T-helper 2 cell treated with Interferon-gamma antibody and Interleukin-4, amounts not matched to agents 5 μg/mL and 100 μg/mL, for 36 hours (primary cell): ENCODE measurements at places on chromosomes 7 and 10.
A peak's percentile ranks its signal among the peaks of the same experiment; 100 is the strongest.

DNA sequence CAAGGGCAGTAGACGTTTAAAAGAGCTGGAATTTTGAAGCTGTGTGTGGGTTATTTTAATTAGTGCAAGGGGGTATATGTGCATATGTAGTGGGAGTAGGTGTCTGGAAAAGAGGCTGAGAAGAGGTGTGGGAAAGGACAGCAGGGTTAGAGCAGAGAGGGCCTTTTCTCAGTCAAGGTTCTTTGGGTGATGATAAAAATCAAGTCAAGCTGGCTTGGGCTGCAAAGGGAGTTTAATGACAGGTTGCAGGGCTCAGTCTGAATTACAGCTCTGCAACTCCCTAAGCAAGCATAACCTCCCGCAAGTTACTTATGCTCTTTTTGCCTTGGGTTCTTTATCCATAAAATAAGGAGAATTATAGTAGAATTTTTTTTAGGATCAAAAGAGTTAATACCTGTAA, 83.5 kb downstream of the RELN start:
- DNase-seq = no peak

- no peak for DNase-seq
These were observed 298.5 kb downstream of the NEBL start for GRCh38 chr10:20598590-20598989.

- DNase-seq = peak; percentile 84
These were observed at the start of gene INTS15 for GRCh38 chr7:6589829-6590644. Gene INTS15 (plus strand): TSS chr7:6590021. CDS start chr7:6590284, 263 bp downstream.

DNA sequence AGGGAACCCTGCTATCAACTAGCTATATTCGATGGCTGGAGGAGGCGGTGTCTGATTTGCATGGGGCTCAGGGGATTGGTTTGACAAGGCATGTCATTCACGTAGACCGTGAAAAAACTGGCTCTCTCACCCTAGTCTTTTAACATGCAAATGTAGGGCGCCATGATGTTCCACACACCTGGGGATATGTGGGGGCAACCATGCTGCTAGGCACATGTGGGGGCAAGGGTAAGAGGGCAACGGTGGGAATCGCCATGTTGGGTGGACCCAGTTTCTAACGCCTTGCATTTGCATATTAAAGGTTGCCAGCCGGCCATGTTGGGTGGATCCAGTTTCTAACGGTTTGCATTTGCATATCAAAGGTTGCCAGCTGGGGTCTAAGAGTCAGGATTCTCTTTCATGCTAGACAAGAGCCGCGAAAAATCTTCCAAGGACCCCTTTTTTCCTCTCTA, 419.2 kb upstream of the NFE2L3 start:
- DNase-seq = no peak

DNA sequence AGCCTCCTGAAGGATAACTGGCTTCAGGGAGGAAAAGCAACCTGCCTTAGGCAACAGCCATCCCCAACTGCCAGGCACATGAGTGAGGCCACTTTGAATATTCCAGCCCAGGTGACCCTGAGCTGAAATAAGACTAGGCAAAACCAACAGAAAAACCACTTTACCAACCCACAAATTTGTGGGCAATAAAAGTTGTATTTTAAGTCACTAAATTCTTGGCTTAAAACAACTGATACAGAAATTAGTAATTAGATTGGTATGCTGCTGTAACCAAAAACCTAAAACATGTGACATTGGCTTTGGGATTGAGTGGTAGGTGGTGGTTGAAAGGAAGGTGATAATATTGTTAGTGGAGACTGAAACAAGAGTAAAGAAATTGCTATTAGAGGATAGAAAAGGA, 39.9 kb downstream of the ABCB4 start:
- DNase-seq = no peak

- DNase-seq = no peak
These were observed 20.2 kb upstream of the ASL start for GRCh38 chr7:66055321-66055956.

DNA sequence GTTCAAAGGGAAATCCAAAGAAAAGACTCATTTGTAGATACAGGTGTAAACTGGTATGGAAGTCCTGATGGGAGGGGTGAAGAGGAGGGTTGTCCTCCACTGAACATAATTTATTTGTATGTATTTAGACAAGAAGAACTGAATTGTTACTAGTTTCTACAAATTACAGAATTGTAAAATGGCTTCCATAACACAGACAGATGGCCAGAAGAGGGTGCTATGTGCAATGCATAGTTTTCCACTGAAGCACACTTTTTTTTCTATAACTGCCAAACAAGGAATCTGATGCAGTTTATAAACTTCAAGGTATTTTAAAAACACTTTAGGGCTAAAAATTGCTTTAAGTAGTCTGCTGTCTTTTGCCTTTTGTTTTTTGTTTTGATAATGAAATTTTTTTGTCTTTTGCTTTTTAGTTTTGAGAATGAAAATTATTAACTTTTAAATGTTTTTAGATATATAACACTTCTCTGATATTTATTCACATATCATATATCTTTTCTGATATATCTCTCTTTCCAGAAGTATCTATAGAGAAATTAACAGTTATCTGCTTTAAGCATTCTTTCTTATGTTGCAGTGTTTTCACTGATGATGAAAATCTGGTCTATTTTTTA, 58.5 kb downstream of the PHYHIPL start:
- DNase-seq = no peak

- DNase-seq = no peak
These were observed 328.4 kb upstream of the AOAH start for GRCh38 chr7:37052705-37053104.

- DNase-seq = peak; percentile 72
These were observed 348.1 kb downstream of the GATA3 start for GRCh38 chr10:8402576-8402975.

DNA sequence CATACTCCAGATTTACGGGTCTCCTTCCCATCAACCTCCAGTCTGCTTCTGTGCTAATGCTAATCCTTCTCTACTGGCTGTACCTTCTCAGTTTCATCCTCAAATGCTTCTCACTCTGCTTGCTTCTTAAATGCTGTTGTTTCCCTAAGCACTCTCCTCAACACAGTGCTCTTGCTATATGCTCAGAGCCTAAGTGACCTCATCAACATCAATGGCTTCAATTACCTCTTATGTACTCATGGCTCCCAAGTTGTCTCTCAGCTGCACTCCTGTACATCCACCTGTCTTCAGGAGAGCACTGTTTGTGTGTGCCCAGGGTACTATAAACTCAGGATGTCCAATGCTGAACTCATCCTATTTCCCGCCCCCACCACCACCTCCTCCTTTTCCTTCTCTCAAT, 22.5 kb downstream of the ELAPOR2 start:
- DNase-seq = no peak

DNA sequence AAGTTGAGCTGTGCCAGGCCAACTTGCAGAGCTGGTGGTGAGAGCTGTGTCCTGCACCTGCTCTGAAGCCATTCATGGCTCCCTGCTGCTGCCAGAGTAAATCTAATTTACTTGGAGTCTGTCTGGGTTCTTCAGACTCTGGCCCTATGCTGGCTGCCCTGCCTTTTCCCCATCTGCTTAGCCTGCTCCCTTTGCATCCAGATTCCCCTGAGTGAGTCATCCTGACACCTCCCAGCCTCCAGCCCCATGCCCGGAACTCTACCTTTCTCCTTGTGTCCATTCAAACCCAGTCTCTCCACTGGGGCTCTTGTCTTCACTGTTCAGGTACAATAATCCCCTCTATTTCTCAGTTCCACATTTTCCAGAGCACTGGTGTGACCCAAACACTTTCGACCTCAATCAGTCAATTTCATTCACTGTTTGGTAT, 434.4 kb upstream of the ZMIZ1 start:
- no peak for DNase-seq

- DNase-seq = peak; percentile 27
These were observed 62.8 kb downstream of the PKD1L1 start for GRCh38 chr7:47885309-47885986.

- DNase-seq = peak; percentile 69
These were observed 102.2 kb downstream of the MYOF start for GRCh38 chr10:93379731-93380575.

DNA sequence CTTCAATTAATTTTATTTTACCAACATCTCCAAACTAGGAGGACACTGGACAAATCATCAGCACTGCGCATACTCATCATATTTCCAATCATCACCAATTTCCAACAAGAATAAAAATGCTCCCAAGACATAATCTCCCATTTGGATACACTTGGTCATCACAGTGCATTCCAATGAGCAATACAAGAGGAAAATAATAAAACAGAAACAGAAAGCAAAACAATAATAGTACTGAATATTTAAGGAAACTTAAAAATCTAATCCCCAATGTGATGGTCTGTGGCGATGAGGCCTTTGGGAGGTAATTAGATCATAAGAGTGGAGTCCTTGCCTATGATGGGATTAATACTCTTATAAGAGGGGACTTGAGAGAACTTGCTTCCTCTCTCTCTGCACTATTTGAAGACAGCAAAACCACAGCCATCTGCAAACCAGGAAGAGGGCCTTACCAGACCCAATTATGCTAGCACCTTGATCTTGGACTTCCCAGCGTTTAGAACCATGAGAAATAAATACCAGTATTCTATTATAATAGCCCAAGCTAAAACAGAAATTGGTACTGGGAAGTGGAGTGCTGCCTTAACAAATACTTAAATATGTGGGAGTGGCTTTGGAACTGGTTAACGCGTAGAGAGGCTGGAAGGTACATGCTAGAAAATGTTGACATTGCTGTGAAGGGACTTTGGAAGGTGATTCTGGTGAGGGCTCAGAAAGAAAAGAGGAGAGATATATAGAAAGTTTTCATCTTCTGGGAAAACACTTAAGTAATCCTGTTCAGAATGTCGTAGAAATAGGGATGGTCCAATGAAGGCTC, 91.5 kb downstream of the JAZF1 start:
- DNase-seq = no peak

DNA sequence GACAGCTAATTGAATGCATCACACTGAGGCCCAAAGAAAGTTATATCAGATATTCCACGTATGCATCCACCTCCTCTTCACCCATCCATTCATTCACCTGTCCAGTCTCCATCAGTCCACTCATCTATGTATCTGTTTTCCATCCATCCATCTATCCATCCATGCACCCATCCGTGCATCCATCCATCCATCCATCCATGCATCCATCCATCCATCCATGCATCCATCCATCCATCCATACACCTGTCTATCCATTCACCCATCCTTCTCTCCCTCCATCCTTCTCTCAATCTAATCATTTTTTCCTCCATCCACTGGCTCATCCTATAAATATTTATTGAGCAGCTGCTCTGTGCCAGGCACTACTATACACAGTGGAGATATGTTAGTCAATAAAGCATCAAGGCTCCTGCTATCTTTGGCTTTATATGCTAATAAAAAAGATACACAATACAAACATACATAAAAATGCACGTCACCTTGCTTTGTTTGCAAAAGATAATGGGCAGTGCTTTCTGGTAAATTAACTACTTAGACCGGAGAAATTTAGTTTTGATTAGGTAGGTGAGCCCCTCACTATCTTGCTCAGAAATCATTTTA, 442.0 kb upstream of the KLF6 start:
- DNase-seq = no peak

- DNase-seq = no peak
These were observed 302.1 kb downstream of the FZD1 start for GRCh38 chr7:91566402-91566732.

DNA sequence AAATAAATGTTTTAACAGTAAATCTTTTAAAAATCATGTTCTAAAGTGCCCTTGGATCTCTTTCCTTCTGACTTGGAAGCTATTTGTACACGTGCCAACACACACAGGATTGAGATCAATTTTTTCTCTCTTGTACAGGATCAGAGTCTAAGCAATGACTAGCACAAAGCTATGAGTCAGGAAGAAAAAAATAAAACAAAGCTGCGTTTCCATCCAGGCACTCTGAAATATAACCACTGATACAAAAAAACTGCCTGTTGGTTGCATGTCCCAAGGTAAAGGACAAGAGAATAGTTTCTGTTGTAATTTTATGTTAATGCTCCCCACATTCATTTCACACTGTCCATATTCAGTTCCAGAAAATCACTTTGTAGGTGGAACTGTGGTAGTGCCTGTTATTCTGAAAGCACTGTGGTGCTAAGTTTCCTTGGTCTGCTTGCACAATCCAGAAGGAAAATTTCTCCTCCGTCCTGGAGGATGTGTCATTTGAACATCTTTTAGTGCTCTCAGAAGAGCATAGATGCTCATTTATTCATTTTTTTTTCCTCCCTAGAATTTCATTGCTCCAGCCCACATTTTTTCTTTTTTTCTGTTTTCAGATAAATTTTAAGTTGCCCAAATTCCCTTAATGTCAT, 113.4 kb downstream of the PLXDC2 start:
- no peak for DNase-seq

- no peak for DNase-seq
These were observed 156.2 kb upstream of the PTER start for GRCh38 chr10:16280595-16280994.

DNA sequence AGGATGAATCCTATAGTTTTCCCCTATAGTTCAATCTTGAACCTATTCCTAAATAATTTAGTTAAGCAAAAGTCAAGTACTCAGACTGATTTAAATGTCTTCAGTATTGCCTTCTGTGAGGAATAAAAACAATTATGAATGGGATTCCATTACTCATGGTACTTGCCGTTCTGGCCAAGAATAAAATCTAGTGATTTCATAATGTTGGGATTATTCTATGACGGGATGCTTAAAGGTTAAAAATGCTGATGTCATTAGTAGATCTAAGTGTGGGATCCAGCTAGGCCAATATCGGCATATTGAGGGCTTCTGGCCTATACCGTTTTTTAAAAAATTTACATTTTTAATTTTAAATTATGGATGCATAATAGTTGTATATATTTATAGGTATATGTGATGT, 5.3 kb downstream of the BPGM start:
- no peak for DNase-seq

DNA sequence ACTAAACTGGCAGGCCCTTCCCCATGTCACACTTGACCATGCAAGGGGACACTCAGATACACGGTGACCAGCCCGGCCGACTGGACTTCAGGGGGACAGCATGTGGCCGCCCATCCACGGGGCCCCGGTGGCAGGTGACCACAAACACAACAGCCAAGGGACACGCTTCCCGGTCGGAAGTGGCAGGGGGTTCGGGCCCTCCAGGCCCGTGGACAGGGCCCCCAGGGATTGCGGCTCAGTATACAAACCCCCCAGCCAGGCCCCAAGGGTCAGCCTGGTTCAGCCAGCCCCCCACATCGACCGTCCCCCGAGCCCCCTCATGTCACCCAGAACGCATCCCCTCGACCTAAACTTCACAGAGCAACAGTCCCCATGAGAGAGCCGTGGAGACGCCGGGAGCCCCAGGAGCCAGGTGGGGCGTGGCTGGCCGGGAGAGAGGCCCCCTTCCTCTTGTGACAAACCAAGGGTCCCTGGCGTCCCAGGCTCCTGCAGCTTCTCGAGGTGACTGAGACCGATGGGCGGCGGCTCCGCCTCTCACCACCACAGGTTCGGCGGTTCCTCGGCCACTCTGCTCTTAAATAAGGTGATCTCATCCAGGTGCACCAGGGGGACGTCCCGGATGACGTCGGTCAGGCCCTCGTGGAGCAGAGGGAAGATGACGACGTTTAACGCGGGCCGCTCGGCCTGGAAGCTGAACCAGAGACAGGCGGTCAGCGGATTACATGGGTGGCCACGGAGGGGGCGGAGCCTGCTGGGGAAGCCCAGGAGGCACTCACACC, 57.8 kb upstream of the TNRC18 start:
- no peak for DNase-seq
